ENCODE measurements at places on chromosomes 5 and 9.

GRCh38 chr9:33233626-33234342, 6.2 kb upstream of the SPINK4 start:
- no peak for DNase-seq

- no peak for DNase-seq
Measured at GRCh38 chr5:61319388-61320146, 12.5 kb upstream of the ZSWIM6 start.

DNA sequence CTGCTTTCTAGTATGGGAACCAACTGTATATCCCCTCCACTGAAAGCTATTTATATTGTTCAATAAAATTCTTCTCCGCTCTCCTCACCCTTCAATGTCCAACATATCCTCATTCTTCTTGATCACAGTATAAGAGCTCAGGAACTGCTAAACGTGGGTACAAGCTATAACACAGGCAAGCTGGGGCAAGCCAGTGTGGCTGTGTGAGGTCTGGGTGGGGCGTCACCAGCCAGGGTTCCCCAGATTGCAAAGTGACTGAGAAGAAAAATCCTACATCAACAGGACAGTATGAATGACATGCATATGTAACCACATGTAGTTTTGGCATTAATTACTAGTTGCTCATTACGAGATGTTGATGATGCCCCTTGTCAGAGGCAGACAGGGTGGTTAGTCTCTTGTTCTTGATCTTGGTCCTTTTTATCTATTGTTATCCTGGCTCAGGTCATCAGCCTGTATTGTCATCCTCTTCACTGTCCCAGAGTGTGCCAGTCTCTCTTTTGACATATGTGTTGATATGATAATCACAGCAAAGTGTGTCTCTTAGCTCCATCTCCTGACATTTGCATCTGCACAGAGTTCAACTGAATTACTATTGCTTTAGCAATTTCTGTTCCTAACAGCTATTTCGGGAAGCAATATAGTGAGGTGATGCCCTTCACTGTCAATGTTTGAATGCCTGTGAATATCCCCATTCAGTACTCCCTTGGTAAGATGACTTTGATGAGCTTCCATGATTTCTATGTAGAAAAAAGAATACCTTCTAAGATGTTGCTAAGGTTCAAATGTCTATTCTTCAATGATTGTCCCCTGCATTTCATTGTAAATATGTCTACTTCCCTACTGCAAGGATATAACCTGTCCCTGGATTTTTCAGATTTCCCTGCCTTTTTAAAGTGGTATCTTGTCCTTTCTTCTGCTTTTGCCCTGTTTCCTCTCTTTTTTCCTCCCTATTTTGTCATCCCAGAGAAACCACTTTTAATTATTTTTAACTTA, 140.3 kb downstream of the MAT2B start:
- DNase-seq: no peak

DNA sequence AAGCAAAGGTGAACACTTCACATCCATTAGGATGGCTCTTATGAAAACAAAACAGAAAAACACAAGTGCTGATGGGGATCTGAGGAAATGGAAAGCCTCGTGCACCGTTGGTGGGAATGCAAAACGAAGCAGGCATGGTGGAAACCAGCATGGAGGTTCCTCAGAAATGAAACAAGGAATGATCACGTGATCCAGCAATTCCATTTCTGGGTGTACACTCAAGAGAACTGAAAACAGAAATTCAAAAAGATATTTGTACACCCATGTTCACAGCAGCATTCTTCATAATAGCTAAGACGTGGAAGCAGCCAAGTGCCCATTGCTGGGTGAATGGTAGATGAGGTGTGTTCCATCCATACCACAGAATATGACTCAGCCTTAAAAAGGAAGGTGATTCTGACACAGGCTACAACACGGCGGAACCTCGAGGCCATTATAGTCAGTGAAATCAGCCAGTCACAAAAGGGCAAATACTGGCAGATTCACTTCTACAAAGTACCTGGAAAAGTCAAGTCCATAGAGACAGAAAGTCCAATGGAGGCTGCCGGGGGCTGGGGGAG, 87.2 kb upstream of the RAPGEF1 start:
- no peak for DNase-seq

GRCh38 chr9:121895358-121895757, 197.8 kb downstream of the TTLL11 start:
- no peak for DNase-seq

DNA sequence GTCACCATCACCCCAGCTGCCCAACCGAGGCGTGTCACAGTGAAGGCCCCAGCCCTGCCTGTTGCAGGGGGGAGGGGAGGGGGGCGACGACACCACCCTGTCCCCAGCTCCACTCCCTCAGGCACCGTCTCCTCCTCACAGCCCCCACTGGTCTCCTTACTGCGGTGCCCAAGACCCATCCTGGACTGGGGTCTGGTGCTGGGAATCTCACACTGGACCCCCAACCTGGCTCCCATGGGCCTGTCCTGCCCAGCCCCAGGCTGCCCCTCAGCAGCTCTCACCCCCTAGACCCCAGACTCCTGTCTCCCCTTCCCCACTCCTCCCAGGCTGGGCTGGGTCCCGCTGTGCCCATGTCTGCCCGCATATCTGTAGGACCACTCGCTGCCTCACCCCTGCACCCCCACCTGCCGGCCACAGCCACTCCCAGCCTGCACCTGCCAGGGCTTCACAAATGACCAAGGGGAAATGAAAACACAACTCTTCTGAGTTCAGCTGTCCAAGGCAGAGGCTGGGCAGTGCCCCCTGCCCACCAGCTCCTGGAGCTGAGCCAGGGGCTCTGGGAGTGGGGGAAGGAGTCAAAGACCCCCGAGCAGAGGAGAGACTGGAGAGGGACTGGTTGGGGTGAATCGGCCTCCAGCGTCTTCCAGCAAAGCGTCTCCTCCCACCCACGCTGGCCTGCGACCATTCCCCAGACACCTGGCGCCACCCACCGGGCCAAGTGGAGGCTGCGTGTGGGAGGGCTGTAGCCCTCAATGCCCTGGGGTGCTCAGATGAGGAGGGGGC, 32.6 kb upstream of the EGFL7 start:
- peak; percentile 68 for DNase-seq

DNA sequence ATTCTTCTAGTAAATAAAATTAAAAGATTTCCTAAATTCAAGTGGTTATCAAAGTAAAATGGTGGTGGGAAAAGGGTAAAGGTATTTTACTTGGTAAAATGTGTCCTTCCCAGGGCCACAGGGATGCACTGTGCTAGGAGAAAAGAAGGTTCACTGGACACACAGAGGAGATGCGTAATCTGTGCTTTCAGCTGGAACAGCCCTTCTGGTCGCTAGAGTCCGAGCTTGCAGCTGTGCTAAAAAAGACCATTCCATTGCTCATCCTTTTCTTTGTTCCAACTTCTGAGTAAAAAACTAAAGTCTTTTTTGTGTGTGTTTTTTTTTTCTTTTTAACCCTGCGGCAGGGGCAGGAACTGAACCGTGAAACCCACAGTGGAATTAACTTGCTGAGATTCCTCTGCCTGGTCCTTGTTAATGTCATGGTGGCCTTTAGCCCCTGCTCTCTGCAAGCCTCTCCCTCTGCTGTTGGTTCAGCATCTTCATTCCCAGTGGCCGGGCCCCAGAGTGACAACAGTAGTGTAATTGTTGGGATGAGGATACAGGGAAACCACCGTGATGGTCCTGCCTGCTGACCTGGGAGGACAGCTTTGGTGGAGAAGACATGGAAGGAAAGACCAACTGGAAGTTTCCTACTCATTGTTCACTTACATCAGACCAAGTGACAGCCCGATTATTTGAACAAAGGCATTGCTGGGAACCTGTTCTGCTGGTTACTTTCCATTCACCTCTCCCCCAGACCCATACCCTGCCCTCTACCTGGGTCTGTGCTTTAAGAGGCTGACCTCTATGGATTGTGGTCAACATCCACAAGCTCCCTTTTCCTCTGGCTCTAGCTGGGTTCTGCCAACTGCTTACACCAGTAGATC, 31.9 kb upstream of the FSTL4 start:
- no peak for DNase-seq

GRCh38 chr5:126016256-126016655, 407.0 kb upstream of the GRAMD2B start:
- DNase-seq: no peak

DNA sequence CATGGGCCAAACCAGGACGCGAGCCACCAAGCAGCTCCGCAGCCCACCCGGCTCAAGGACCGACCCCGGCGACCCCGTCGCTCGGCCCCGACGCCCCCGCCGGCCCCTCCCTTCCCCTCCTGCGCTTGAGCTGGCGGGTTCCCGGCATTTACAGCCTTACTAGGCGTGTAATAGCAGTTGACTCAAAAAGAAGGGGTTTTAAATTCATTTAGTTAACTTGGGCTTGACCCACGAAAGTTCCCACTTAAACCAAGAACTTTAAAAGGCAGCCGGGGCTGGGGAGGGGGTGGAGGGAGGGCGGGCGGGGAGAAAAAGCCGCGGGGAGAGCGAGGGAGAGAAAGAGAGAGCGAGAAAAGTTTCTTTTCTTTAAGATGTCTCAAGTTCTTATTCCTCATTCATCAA, 636 bp downstream of the PRDM12 start:
- DNase-seq: no peak

GRCh38 chr9:134662143-134662876, 20.7 kb downstream of the COL5A1 start:
- DNase-seq: no peak

DNA sequence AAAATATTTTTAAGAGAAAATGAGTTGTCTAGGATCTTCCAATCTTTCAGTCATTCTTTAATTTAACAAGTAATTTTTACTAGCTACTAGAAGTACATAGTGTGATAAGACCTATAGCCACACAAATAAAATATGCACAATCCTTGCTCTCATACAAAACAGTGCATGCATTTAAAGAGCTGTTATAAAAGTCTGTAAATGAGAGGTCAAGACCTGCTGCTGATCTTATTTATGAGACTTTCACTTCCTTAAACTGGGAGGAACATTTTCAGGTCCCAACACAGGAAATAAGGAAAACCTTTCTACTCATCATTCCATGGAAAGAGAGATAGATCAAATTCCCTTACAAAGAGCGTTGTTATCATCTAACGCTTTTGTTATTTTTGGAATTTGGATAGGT, 54.2 kb upstream of the PAM start:
- no peak for DNase-seq

GRCh38 chr5:103114440-103114839, 5.5 kb downstream of the GIN1 start:
- no peak for DNase-seq

- no peak for DNase-seq
Measured at GRCh38 chr9:107928701-107929371, 439.3 kb upstream of the KLF4 start.

DNA sequence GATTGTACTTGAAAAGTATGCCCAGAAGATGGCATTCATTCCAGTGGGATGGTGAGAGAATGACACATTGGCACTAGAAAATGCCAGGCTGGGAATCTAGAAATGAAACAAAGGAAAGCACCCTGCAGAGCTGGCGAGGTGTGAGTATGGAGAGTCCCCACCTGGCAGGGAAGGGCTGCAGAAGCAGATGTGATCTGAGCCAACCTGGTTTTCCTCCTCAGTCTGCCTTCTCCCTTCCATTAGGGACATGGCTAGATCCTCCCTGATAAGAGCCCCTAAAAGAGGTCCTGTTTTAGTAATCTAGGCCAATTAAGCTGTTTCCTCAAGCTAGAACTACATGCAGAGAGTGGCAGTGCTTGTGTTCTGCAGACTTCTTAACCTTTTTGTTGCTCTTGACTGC, 24.7 kb upstream of the TNFSF15 start:
- no peak for DNase-seq

DNA sequence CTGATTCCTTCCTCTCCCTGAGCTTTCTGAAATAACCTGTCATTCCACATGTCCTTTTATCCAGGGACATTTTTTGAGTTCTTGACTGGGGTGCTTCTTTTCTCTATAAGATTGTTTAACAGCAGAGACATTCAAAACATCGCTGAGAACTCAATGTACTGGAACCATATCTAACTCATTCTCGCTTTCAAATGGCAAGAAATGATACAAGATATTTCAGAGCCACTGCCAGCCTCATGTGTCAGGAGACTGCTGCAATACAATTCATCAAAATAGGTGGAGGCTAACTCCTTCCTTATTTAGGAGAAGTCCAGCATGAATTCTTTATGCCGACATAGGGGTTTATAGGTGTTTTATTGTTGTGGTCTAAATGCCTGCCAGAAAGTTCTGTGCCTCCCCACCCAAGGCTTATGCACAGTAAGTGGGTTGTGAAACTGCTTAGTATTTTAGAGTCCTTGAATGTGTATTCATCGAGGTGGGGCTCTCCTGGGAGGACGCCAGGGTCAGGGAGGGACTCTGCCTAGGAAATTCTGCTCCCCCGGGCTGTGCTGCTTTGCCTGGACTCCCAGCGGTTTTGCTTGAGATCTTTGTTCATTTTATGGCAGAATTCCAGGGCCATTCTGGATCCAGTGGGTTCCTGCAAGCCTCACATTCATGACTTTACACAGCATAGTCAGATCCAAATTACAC, 53.9 kb downstream of the ZNF474 start:
- no peak for DNase-seq

DNA sequence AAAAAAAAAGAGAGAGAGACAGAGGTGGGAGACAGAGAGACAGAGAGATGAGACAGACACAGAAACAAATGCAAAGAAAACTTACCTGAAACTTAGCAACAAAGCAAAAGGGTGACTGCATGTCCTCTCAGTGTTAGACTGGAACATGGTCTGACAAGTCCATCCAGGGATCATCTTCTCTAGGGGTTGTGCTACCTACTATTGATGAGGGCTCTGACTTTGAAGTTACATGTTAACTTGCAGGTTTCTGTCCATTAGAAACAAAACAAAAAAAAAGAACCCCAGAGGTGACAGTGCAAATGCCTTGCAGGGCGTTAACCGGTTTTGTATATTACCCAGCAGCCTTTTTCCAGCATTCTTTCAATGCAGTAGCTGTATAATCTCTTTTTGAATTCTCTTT, 13.6 kb upstream of the SPARC start:
- no peak for DNase-seq

- no peak for DNase-seq
Measured at GRCh38 chr5:36815871-36816270, 60.7 kb upstream of the NIPBL start.

- no peak for DNase-seq
Measured at GRCh38 chr5:68872088-68872839, 221.6 kb upstream of the SLC30A5 start.

DNA sequence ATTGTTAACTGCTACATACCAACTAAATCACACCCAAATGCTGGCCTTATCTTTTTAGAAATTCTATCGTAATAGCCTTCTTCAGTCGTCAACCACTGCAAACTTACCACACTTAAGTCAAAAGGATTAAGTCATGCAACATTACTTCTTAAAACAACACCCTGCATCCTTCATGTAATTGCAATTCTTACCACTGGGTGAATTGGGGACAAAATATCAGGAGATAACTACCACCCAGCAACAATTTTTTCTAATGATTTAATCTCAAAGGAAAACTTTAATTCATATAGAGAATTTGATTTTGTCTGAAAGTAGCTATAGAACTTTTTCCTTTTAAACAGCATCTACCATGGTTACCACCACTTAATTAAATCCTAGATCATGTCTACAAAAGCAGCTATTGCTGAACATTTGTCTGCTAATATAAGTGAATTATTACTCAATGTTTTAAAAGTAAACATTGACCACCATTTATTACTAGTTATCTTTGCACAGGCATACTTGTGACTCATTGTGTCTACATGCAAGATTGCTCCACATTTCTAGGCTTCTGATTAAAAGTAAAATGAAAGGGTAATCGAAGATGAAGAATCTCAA, 10.5 kb downstream of the MLLT3 start:
- peak; percentile 27 for DNase-seq

Measured in Kasumi-1 (cell line).